ENCODE measurements at places on chromosomes 6 and 20. TPM values are rescaled to one million over a fixed set of nuclear protein-coding genes. Genes with fewer than 3 reads are reported as not detected.

DNA sequence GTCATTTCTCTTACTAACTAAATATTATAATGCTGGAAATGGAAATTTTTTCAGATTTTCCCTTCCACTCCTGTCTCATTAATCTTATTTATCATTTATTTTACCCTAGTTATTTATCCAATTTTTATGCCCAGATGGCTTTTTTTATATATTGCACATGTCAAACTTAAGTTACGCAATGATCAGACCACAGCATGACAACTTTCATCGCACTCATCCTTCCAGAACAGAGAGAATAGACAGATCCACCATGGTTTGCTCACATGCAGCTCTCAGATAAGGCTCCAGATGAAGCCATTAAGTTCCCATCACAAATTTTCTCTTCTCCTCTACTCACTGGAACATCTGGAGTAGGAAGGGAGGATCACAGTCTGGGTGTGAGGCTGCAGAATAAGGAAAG, 48.7 kb downstream of the MAP7 start:
- no peak for DNase-seq

- DNase-seq, result no peak
Observed at GRCh38 chr20:1265226-1265915, 723 bp upstream of the SNPH start.

- no peak for DNase-seq
Observed at GRCh38 chr20:20946122-20946759, 159.9 kb downstream of the LINC00237 start.

Gene ZSWIM3
- total RNA-seq, result 4.9 TPM

Data from breast epithelium (tissue), 4 donors.